Fibroblast of skin of right quadriceps (primary cell): ENCODE measurements at places on chromosomes 4 and X.
A peak's percentile ranks its signal among the peaks of the same experiment; 100 is the strongest.

DNA sequence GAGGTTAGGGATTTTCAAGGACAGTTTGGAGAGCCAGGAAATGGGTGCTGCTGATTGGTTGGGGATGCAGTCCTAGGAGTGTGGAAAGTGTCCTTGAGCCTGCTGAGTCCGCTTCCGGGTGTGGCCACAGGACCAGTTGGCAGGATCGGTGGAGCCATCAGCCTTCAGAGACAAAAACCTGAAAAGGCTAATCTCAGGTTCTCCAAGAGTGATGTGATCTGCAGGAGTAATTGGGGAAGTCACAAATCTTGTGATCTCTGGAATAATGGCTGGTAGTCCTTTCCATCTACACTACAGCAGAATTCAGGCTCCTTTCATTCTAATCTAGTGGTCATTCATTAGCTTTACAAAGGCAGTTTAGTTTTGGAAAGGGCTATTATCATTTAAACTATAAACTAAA lies 55.9 kb upstream of the BMP2K start:
- no peak for DNase-seq

GRCh38 chrX:13661735-13662288 lies 8.9 kb downstream of the TCEANC start:
- no peak for DNase-seq

- peak; percentile 11 for DNase-seq
These were observed 55.6 kb downstream of the HAUS3 start for GRCh38 chr4:2186133-2186864.

DNA sequence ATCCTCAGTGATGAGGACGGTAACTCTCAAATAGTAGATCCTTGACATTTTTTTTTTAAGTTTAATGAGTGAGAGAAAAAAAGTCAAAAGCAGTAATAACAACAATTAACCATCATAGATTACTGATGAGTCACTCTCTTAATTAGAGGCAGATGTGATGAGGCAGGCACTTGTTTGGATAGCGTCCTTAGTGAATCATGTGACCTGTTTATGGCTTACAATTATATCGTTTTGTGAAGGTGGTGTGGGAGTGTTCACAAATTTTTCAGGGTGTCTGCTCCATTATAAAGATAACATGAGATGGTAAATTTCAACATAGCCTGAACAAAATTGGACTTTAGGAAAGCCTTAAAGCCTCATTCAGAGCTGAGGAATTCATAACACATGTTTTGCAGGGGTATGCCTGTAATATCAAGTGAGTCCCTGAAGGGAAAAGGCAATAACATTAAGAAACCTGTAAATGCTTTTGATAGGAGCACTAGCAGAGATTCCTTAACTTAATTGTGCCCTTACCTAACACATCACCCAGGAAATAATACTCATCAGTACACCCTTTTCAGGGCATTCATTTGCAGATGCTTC lies 51.9 kb upstream of the XIAP start:
- DNase-seq: peak; percentile 82

DNA sequence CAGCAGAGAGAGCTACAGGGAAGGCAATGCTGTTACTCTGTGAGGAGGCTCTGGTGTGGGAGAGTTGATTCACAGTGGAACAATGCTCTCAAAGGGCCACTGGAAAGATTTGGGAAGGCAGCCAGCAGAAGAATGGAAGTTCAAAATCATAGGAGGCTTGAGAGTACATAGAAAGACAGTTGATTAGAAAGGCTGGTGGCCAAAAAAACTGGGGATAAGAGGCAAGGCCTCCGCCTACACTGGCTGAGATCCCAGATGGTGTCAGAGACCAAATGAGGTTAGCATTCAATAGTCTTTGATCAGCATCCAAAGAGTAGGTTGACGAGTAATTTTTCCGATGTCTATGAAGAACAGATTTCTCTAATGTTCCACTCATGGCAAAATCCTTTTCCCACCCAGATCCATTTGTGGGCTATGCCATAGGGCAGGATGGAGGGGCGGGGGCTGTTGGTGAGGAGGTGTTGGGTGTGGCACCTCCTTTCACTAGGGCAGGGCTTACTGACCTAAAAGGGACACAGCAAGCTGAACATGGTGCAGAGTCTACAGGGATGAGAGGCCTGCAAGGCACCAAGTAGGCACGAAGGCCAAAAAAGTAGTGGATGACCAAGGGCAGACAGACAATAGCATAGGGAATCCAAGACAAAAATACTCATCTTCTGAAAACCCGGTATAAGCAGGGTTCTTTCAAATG lies 15.1 kb downstream of the TEC start:
- peak; percentile 86 for DNase-seq

GRCh38 chrX:107731831-107732502 lies 43.6 kb downstream of the TSC22D3 start:
- peak; percentile 71 for DNase-seq

GRCh38 chr4:110184791-110185155 lies 13.6 kb downstream of the ELOVL6 start:
- no peak for DNase-seq

GRCh38 chr4:151329217-151330007 lies 4.0 kb upstream of the SH3D19 start:
- DNase-seq: peak; percentile 44
